ENCODE measurements at places on chromosomes 6 and 20.

GRCh38 chr20:19903168-19903811 is 113.9 kb upstream of the NAA20 start:
- peaks cover 10% of the 10 kb centered on the region for H3K36me3 ChIP-seq
- no peak for DNase-seq
- no peaks in the 10 kb centered on the region for H3K27me3 ChIP-seq
- H3K27ac ChIP-seq: no peak overlapping the region

- no peak overlapping the region for H3K4me3 ChIP-seq
- H3K4me1 ChIP-seq: peaks cover 5% of the 10 kb centered on the region
- no peaks in the 10 kb centered on the region for H3K36me3 ChIP-seq
- peak overlapping the region; percentile 76 for H3K27ac ChIP-seq
- H3K27me3 ChIP-seq: no peaks in the 10 kb centered on the region
Observed at GRCh38 chr6:15596186-15596896, 66.5 kb downstream of the DTNBP1 start.

- no peak for DNase-seq
- no peaks in the 10 kb centered on the region for H3K36me3 ChIP-seq
- H3K27me3 ChIP-seq: no peaks in the 10 kb centered on the region
- no peak overlapping the region for H3K4me3 ChIP-seq
Observed at GRCh38 chr6:158347335-158347734, 35.1 kb downstream of the TULP4 start.

DNA sequence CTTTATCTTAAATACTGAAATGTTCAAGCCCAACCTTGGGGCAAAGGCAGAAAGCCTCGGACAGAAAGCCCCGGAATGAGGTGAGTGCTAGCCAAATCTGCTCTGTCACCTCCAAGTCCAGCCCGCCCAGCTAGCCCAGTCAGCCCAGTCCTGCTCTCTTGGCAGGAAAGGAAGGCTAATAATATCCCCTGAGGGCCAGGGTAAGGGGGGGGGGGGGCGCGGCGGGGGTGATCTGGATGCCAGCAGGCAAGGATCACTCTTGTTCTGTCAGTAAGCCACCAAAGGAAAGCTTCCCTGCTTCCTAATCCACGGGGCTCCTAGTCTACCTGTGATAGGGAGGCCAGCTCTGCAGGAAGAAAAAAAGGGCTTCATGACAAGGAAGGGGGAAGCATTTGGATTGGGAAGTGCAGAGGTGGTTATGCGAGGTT is 1.1 kb downstream of the NDRG3 start:
- no peaks in the 10 kb centered on the region for H3K27me3 ChIP-seq
- no peak for DNase-seq
- H3K4me1 ChIP-seq: peaks cover 14% of the 10 kb centered on the region
- peak overlapping the region; percentile 100 for H3K4me3 ChIP-seq
- peak overlapping the region; percentile 89 for H3K27ac ChIP-seq
- no peaks in the 10 kb centered on the region for H3K36me3 ChIP-seq

DNA sequence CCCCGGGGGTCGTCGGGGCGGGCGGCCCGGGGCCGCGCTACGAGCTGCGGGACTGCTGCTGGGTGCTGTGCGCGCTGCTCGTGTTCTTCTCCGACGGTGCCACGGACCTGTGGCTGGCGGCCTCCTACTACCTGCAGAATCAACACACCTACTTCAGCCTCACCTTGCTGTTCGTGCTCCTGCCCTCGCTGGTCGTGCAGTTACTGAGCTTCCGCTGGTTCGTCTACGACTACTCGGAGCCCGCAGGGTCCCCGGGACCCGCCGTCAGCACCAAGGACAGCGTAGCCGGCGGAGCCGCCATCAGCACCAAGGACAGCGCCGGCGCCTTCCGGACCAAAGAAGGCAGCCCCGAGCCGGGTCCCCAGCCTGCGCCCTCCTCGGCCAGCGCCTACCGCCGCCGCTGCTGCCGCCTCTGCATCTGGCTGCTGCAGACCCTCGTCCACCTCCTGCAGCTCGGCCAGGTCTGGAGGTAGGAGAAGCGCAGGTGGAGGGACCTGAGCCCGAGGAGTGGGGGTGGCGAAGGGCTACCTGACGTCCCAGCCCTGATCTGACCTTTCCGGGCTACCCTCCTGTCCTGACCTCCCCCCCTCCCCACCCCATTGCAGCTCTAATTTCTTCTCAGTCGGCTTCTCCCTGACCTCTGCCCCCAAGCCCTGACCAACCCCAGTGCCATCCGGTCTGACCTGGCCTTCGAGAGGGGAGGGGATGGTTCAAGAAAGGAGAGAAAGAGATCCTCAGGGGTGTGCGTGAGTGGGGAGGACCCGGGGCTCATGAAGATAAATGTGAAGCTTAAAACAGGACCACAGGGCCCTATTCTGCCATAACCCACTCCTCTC is 558 bp downstream of the XKR7 start:
- H3K27ac ChIP-seq: no peak overlapping the region
- H3K4me3 ChIP-seq: no peak overlapping the region
- no peaks in the 10 kb centered on the region for H3K4me1 ChIP-seq

DNA sequence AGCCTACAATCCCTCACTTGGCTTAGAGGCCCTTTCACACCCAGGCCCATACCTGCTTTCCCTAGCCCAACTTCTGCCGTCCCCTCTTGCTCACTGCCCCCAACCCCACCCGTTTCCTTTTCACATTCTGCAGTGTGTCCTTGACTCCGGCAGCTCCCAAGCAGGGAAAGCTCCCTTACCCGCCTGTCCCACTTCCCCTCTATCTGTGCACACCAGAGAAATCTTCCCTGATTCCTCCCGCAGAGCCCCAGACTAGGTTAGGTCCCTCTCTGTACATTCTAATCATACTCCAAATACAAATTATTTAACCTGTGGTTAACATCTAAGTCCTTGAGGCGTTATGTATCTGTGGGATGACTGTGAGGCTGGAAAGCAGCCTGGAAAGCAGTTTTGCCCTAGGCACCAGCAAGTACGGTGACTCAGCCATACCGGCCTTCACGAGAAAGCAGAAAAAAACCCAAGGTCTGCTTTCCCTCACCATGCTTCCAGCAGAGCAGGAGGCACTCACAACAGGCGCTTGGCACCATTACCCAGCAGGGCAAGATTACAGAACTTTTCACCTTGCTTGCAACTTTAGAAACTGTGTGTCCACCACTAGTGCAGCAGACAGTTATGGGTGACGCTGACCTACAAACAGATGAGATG is 22.3 kb downstream of the ELOVL5 start:
- peaks cover 6% of the 10 kb centered on the region for H3K4me1 ChIP-seq
- no peak overlapping the region for H3K4me3 ChIP-seq
- H3K27ac ChIP-seq: peak overlapping the region; percentile 33
- H3K27me3 ChIP-seq: no peaks in the 10 kb centered on the region
- DNase-seq: peak; percentile 20

- no peaks in the 10 kb centered on the region for H3K36me3 ChIP-seq
- H3K4me3 ChIP-seq: no peak overlapping the region
- H3K4me1 ChIP-seq: no peaks in the 10 kb centered on the region
- no peak for DNase-seq
- no peaks in the 10 kb centered on the region for H3K27me3 ChIP-seq
- no peak overlapping the region for H3K27ac ChIP-seq
Observed at GRCh38 chr20:20663841-20664240, 48.6 kb downstream of the RALGAPA2 start.

DNA sequence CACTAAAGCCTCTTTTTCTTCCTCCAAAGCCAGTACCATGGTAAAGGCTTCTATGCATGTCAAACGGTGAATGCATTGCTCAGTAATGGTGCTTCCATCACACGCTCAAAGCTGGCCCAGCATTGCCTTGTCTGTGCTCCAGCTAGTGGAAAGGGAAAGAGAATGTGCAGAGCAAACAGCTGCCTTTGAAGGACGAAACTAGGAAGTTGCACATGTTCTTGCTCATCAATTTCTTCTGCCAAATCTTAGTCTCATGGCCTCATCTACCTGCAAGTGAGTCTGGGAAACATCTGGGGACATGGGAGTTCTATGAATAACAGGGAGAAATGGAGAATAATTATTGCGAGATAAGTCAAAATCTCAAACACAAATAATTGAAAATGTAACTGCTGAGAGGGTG is 216.5 kb upstream of the SSTR4 start:
- no peaks in the 10 kb centered on the region for H3K4me1 ChIP-seq
- no peak for DNase-seq
- H3K36me3 ChIP-seq: no peaks in the 10 kb centered on the region
- no peak overlapping the region for H3K27ac ChIP-seq

GRCh38 chr6:11223286-11223864 is 9.1 kb downstream of the NEDD9 start:
- peaks cover 10% of the 10 kb centered on the region for H3K36me3 ChIP-seq
- DNase-seq: no peak
- peak overlapping the region; percentile 44 for H3K27ac ChIP-seq
- peaks cover 67% of the 10 kb centered on the region for H3K4me1 ChIP-seq
- no peaks in the 10 kb centered on the region for H3K27me3 ChIP-seq
- H3K4me3 ChIP-seq: peak overlapping the region; percentile 98

DNA sequence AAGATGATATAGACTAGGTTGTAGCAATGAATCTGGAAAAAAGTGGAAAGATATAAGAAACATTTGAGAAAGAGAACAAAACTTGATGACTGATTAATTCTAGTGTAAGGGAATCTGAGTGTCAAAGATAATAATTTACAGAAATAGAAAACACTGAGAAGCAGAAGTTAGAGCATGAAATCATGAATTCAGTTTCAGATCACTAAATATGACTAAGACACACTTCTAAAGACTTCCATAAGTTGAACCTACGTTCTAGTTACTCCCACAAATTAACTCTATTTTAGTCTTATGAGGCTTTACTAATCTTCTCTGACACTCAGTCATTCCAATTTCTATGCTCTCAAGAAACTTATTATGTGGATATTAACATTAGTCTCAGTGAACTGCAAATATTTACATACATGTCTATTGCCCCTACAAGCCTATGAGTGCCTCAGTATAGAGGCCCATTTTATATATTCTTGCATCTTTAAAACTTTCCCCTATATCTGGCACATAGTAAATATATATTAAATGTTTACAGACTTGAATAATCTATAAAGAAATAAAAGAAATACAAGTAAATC is 30.4 kb downstream of the IBTK start:
- no peaks in the 10 kb centered on the region for H3K4me1 ChIP-seq
- no peaks in the 10 kb centered on the region for H3K27me3 ChIP-seq
- no peak for DNase-seq
- no peak overlapping the region for H3K27ac ChIP-seq
- H3K4me3 ChIP-seq: no peak overlapping the region

DNA sequence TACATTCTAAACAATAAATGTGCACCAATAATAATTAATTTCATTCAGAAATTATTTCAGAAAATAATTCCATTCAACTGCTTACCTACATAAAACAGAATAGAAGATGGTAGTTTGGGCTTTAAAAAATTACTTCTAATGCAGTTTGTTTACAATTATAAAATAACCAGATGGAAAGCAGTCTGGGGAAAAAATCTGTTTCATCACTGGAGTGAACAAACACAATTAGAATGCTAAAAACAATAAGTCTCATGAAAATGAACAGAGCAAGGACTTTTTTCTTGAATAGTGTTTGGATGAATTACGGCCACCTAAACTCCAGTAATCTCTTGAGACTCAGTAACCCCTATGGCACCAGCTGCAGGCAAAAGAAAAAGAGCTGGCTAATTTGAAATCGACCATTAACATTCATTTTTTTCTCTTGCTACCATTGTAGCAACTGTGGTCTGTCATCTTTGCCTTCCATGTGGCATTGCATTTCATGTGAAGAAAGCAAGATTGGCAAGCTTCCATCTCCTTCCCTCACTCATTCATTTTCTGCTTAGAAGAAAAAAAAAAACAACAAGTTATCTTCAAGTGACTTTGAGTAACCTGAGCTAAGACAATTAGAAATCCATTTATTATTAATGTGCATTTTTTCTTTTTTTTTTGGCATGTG is 88.4 kb upstream of the CEP85L start:
- no peaks in the 10 kb centered on the region for H3K4me1 ChIP-seq
- DNase-seq: no peak
- no peaks in the 10 kb centered on the region for H3K36me3 ChIP-seq
- H3K27me3 ChIP-seq: no peaks in the 10 kb centered on the region
- H3K27ac ChIP-seq: no peak overlapping the region
- H3K4me3 ChIP-seq: no peak overlapping the region

DNA sequence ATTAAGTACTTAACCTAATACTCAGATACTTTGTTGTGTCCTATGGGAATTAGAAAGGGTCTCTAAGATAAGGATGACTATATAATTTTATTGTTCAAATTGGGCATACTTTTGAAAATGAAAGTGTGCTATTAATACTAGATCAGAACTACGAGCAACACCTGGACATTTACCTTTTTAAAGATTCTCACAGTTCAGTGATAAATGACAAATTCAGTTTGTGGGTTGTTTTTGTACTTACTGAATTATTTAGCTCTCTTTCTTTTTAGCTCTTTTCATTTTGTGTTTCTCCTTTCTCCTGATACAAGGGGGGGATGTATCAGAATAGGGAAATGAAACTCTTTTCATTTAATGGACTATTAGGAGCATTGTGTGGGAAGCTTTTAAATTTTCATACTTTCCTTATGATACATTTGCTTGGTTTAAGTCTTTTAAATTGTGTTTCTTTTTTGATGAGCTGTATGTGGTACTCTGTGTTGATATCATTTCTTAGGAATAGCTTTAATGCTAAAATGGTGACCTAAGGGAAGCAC is 47.5 kb downstream of the PHF3 start:
- H3K36me3 ChIP-seq: peaks cover 35% of the 10 kb centered on the region
- DNase-seq: no peak
- no peaks in the 10 kb centered on the region for H3K4me1 ChIP-seq
- no peaks in the 10 kb centered on the region for H3K27me3 ChIP-seq

DNA sequence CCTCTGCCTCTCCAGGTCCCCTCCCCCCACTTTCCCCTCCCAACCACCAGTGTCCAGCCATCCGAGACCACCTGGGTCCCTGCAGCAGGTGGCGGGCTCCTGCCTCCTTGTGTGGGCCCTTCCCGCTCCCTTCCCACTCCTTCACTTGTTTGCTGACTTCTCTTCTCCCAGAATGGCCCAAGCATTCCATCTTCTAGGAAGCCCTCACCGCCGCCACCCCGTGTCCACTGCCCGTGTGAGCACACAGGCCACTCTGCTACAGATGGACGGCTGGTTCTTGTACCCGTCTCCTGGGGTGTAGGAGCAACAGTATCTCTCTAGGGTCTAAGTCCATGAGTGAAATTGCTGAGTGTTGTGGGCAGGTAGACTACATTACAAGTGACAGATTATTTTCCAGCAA is 15.0 kb downstream of the BPHL start:
- no peaks in the 10 kb centered on the region for H3K27me3 ChIP-seq
- no peak for DNase-seq
- H3K36me3 ChIP-seq: peaks cover 32% of the 10 kb centered on the region
- H3K27ac ChIP-seq: no peak overlapping the region
- H3K4me3 ChIP-seq: no peak overlapping the region
